ENCODE measurements at places on chromosomes 4 and X.
A peak's percentile ranks its signal among the peaks of the same experiment; 100 is the strongest.

- DNase-seq, result no peak
Observed at GRCh38 chrX:55056820-55057674, 17.8 kb upstream of the PAGE2B start.

DNA sequence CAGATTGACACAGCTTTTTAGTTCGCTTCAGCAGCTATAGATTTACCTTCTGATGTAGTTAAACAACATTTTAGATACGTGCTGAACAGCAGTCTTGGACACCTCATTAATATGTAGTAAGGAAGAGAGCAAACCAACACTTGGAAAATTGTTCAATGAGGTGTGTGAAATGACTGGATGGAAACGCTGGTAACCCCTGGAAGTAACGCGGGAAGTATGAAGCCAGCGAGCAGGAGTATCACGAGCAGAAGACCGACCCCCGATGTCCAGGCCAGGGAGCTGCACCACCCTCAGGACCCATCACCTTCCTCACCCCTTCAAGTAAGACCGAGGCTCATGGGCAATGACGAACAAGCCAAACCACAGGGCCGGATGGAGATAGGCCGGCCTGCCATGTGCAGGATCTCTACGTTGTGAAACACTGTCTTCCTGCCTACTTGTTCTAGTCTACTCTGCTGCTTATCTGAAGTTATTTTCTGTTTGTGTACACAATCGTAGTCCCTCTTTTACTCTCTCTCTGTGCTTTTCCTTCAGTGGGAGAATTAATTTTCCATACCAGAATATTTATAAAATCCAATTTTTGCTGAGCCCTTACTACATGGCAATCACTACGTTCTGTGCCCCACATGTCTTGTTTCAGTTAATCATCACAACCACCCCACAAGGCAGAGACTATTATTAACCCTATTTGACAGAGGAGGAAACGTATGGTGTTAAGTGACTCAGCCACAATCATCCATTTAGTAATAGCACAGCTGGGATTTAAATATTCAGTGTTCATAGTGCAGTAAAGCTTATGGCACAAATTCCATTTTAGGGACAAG lies 221.7 kb downstream of the APBB2 start:
- no peak for DNase-seq

DNA sequence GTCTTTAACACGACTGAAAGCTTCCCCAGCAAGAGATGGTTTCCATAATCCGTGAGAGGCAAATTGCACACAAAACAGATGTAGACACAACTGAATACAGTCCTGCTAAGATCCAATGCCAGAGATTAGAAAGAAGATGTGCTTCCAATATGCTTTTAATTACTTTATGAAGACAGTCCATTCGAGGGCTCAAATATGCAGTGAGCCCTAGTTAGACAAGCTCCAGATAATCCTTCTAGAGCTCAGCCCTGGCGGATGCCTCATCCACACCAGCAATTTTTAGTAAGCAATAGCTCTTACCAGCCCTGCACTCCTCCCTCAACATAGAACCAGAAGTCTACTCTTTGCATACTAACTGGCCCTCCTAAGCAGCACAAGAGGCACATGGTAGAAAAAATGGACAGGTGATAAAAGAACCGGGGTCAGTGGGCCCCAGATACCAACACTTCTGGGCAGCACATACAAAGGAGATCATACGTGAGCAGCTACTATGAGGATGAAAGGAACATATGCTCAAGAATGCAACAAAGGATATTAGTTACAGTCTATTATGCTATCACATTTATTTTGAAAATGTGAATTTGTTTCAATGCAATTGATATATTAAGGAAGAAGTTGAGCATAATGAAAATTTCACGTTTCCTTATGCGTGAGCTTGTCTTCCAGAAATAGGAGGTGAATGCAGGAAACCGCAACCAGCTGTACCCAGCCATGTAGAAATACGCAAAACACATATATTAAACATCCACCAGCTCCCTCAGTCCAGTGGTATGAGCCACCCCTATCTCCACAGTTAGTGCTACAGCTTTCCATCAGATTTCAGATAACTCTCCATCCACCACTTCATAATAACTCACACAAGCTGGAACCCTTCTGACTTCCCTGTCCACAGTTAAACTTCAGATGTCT lies 34.3 kb downstream of the GPC4 start:
- DNase-seq, result no peak

DNA sequence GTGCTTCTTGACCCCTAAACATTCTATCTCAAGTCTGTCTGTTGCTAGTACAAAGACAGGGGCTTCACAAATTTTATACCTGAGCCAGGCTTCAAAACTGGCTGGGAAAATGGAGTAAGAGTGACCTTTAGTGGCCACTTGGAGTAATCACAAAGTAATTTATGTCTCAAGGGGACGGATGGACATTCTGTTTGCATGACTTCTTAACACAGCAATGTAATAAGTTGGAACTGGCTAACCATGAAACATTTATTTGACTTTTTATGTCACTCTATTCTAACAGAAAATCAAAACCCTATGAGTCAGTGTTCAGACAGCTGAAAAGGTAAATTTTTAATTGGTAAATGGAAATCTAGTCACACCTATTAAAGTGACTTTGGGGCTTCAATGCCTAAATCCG lies 600.6 kb downstream of the ANKRD50 start:
- no peak for DNase-seq

GRCh38 chrX:33126469-33126868 lies 84.9 kb downstream of the DMD start:
- no peak for DNase-seq

- DNase-seq, result no peak
Observed at GRCh38 chrX:144259054-144259453, 375.2 kb downstream of the UBE2NL start.

DNA sequence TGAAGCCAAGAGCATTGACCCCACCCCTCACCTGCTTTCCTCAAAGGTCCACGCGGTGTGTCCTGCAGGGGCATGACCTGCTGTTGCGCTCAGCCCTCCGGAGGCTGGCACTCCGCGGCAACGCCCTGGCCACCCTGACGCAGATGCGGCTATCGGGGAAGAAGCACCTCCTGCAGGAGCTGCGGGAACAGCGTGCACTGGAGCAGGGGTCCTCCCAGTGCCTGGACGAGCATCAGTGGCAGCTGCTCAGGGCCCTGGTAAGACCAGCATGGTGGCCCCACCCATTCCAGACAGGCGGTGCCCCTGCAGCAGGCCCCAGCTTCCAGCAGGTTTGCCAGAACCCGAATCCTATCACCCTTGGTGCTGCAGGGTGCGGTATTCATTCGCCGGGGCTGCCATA lies 86.0 kb downstream of the EVC start:
- no peak for DNase-seq

- no peak for DNase-seq
Observed at GRCh38 chr4:91031761-91032160, 904.6 kb downstream of the CCSER1 start.

DNA sequence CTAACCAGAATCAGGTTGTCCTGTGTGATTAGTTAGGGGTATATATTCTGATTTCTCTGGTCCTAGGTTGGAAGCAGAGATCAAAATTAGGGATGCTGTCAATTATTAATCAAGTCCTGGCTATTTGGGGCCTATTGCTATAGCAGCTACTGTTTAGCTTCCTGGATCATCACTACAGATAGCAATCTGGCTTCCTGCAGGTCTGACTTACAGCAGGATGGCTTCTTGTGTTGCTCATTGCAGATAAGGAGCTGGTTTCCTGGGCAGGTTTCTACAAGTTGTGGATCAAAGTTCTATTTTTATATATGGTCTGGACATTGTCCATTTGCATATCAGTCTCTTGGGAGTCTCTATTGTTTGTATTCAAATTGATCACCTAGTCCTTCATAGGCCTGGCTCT lies 57.7 kb upstream of the C4orf54 start:
- DNase-seq, result no peak

GRCh38 chr4:110071466-110071865 lies 126.9 kb downstream of the ELOVL6 start:
- DNase-seq, result no peak

GRCh38 chrX:153776120-153776599 lies 4.7 kb upstream of the SRPK3 start:
- DNase-seq, result no peak

GRCh38 chr4:120921456-120922380 lies 808 bp downstream of the PRDM5 start:
- DNase-seq, result no peak

- no peak for DNase-seq
Observed at GRCh38 chrX:21658746-21659145, 616 bp upstream of the KLHL34 start.

DNA sequence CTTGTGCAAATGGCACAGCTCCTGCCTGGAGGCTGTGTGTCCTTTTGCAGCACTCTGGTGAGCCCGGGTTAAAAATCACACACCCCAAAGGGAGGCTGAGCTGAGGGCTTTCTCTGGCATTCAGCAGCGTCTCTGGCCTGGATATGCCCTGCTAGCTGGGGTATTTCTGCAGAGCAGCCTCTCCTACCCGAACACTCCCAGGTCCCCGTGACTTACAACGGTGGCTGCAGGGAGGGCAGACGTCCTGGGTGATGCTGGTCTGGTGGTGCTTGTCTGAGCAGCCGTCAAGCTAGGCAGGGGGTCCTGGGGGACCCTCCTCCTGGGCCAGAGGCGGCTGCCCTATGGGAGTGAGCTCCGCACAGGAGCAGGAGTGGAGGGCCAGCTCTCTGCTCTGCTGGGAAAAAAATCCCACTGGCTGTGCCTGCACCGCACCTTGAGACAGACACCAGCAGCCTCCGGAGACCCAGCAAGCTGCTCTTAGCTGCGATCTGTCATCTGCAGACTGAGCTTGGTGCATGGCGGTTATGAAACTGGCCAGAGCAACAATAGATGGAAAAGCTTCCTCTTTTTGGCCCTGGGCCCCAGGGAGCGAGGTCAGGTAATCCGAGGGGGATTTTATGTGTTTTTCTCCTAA lies 41.3 kb upstream of the ASMTL start:
- DNase-seq, result no peak

DNA sequence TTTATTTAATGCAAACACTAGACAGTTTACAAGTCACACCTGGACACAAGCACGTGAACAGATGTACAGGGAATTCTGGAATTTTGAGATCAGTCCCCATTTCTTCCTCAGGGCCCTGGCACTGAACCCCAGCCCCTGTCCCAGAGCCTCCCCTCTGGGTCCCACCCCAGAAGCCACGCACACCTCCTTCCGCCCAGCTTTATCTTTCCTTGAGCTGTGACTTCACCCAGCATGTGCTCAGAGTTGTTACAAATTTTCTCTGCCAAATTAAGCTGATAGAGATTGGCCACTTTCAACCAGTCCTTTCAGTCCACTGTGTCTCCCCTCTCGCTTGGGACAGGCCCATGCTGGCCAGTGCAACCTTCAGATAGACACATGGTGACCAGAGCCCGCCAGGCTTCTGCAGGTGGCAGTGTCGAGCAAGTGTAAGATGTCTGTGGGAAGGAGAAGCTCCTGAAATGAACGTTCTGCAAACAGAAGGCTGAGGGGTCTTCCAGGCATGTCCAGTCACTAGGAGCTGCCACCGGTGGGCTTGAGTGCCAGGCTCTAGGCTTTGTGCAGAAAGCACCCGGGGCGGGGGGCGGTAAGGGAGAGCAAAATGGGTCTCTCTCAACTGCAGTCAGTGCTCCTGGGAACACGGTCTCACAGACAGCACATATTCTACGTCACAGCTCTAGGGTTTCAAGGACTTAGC lies 73.3 kb downstream of the MTMR1 start:
- no peak for DNase-seq

- no peak for DNase-seq
Observed at GRCh38 chrX:123504047-123504446, 228.8 kb downstream of the THOC2 start.

GRCh38 chr4:121873604-121874003 lies 3.3 kb upstream of the BBS7 start:
- DNase-seq, result no peak

GRCh38 chr4:105473324-105474098 lies at the start of gene PPA2:
PPA2 (minus strand) TSS chr4:105474062; CDS start chr4:105474050, 12 bp downstream.
- peak; percentile 15 for DNase-seq

DNA sequence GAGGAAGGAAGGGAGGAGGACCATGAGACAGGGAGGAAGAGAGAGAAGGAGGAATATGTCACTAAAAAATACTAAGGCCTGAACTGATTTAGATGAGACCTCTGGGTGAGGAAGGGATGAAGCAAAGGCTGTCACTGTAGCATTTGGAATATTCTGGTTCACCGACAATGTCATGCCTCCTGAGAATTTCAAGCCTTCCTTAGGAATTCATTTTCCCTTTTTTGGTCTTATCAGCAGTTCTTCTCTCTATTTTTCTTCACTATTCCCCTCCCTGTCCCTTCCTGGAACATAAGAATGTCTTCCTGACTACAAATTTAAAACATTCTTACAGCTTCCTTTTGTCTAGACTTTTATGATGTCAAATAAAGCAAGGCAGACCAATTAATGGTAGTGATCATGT lies 527.8 kb downstream of the INPP4B start:
- DNase-seq, result no peak

DNA sequence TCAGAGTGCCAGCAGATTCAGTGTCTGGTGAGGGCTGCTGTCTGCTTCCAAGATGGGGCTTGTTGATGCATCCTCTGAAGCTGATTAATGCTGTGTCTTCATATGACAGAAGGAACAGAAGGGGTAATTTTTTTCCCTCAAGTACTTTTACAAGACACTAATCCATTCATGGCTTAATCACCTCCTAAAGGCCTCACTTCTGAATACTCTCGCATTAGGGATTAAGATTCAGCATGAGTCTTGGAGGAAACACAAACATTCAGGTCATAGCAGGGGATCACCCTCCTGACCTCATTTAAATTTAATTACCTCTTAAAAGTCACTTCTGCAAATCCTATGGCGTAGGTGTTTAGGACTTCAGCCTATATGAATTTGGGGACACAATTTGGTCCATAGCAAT lies 1145.5 kb upstream of the PCDH10 start:
- no peak for DNase-seq

GRCh38 chr4:186541801-186542200 lies 13.6 kb downstream of the MTNR1A start:
- no peak for DNase-seq

DNA sequence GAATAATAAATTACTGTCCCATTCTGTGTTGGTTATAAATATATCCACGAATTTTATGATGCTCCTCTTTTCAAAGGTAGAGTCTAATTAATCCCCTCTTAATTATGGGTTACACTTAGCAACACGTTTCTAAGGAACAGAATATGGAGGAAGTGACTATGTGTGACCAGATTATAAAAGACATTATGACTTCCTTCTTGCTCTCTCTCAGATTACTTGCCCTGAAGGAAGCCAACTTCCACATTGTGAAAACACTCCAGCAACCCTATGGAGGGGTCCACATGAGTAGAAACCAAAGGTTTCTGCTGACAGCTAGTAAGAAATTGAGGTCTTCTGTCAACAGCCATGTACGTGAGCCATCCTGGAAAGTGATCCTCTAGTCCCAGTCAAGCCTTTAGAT lies 59.3 kb downstream of the WDFY3 start:
- DNase-seq, result no peak

Data from stimulated activated CD4-positive, alpha-beta T cell treated with anti-CD3 and anti-CD28 coated beads, Interleukin-1b, Interleukin-23, amount 100 ng/mL, for 1 hour (primary cell).